ENCODE measurements at places on chromosomes 13 and 19. TPM values are rescaled to one million over a fixed set of nuclear protein-coding genes. Genes with fewer than 3 reads are reported as not detected.

DNA sequence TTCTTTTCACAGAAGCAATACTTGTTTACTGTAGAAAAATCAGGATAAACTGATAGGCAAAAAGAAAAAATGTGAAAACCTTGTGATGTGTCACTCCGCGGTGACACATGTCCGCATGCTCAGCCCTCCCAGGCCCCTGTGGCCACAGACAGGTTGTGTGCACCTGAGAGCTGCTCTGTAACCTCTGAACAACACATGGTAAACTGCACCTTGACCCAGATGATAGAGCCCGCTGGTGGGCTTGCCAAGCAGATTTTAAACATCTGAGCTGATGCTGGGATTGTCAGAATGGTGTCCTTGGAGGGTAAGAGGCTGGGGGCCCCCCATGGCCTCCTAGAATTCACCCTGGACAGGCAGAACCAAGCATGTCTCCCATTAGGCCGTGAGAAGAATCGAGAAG, 33.8 kb downstream of the DHRS12 start:
- DNase-seq = no peak
- H3K27ac ChIP-seq = peak overlapping the region; percentile 74
- peaks cover 13% of the 10 kb centered on the region for H3K36me3 ChIP-seq
- no peak overlapping the region for H3K4me3 ChIP-seq
- no peaks in the 10 kb centered on the region for H3K27me3 ChIP-seq
- peaks cover 35% of the 10 kb centered on the region for H3K4me1 ChIP-seq

GRCh38 chr13:106734198-106734597, 166.3 kb upstream of the ARGLU1 start:
- no peaks in the 10 kb centered on the region for H3K4me1 ChIP-seq
- no peaks in the 10 kb centered on the region for H3K27me3 ChIP-seq
- no peak for DNase-seq
- H3K36me3 ChIP-seq = no peaks in the 10 kb centered on the region
- no peak overlapping the region for H3K27ac ChIP-seq
- no peak overlapping the region for H3K4me3 ChIP-seq

GRCh38 chr13:20105161-20105689, 55.6 kb downstream of the GJA3 start:
- H3K36me3 ChIP-seq = no peaks in the 10 kb centered on the region
- peaks cover 5% of the 10 kb centered on the region for H3K4me1 ChIP-seq
- DNase-seq = no peak
- H3K27me3 ChIP-seq = peaks cover 36% of the 10 kb centered on the region

ZSCAN4 gene
- not detected for total RNA-seq

THSD1 gene
- 3.8 TPM for total RNA-seq

Measured in heart right ventricle (tissue), 16 donors.